Activated T-cell treated with anti-CD3 and anti-CD28 coated beads, Interleukin-2, amount 50 U/mL, for 4 hours (primary cell): ENCODE measurements at places on chromosomes 7 and 10. TPM values are rescaled to one million over a fixed set of nuclear protein-coding genes. Genes with fewer than 3 reads are reported as not detected.

GRCh38 chr7:70680743-70681468 lies 451.0 kb upstream of the GALNT17 start:
- DNase-seq = no peak

- DNase-seq = no peak
Observed at GRCh38 chr7:24392774-24393173, 108.8 kb downstream of the NPY start.

- DNase-seq = no peak
Observed at GRCh38 chr10:60351191-60351853, 38.4 kb downstream of the ANK3 start.

DNA sequence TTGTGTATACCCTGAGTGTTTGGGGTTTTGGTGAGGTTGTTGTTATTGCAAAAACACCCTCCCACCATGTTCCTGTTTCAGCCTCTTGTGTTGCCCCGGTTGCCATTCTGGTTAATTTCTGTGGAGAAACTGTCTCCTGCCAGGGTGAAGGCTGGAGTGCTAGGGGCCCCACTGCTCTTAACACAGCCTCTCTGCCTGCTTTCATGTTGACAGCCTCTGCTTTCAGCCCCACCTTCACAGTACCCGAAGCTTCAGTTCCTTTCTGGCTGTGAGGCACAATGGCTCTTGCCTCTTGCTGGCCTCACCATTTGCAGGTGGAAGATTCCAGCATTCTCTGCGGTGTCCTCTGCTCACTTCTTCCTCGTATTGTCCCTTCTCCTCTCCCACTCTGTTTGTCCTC lies 19.2 kb downstream of the SLC18A2 start:
- DNase-seq = no peak

DNA sequence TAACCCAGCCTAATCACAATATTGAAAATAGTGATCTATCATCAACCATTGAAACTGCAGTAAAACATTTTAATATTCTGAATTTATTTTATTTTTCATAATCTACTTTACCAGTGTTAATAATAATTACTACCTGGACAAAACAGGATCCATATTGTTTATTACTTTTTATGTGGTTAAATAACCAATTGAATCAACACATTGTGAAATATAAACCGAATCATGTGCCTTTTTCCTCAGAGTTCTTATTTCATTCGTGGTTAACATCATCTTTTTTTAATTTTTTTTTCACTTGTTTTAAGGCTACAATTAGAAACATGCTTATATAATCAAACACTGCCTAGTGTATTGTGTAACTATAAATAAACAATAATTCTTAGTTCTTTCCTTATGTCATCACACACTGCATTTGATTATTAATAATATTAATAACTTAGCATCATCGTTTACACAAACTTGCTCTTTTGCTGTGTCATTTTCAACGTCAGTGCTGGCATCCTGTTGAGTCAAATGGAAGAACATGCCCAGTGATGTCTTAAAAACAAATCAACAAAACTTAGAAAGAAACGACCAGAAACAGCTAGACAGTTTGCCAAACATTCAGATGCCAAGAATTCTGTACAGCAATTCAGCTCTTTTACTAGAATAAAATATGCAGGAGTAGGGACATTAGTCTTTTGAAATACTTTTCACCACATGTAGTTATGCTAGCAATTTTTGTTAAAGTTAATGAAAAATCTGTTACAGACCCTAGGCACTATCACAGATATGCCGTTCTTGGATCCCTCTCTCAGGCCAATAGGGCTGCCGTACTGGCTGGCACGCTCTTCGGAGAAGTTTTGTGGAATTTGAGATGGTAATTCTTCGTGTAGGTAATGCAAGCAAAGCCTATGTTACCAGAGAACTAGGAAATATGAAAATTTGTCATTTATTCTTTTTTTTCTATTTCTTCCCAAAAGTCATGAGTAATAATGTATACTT lies 330.4 kb upstream of the SEMA3A start:
- DNase-seq = no peak

- no peak for DNase-seq
Observed at GRCh38 chr10:125534515-125534914, 148.4 kb downstream of the TEX36 start.

DNA sequence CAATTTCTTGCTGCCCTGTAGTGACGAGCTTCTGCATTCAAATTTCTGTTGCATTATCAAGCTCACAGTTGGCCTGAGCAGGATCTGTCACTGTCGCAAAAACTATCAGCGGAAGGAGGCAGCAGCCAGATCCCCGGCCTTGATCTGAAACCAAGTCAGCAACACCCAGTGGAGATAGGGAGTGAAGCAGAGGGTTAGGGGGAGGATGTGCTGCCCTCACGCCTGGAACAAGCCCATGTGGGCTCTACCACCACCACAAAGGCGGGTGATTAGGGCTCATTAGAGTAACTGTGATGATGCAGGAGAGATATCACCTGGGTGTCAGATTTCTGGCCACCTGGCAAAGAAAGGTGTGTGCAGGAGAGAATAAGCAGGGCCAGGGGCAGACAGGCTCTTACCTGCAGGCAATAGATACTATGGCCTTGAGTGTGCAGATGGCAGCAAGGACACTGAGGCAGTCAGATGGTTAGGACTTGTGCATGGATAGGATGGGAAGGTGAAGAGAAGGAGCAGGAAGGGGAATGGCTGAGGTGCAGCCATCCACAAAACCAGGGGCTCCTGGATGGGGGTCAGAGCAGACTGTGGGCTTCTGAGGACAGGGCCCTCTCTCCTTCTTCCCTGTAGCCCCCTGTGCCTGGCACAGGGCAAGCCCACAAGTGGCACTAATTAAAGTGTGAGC lies 417.3 kb downstream of the RPS24 start:
- no peak for DNase-seq

DNA sequence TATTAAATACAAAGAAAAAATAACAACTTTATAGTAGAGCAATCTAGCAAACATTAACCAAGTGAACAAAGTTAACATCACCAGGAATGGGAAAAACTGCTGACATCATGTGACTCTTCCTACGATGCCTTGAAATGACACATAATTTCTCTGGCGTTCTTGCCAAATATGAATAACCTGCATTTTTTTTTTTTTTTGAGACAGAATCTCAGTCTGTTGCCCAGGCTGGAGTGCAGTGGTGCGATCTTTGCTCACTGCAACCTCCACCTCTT lies 126.5 kb upstream of the VKORC1L1 start:
- DNase-seq = no peak

DNA sequence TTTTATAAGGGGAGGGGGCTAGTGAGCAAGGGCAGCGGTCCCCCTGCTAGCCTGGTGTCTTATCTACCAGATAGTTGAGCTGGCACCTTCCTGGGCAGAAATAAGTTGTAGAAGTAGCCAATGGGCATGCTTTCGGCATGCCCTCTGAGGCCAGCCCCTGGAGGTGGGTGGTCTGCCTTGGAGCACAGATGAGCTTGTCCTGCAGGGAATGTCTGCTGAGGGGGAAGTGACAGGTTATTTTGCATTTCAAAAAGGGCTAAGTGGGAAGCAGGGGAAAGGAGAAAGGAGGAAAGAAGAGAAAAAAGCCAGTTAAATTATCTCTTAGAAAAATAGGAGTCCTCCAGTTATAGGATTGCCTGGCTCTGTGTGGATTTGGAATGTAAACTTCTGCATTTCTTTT lies 88.9 kb downstream of the GPR26 start:
- no peak for DNase-seq

- no peak for DNase-seq
Observed at GRCh38 chr10:80132299-80133139, at the start of gene PLAC9. TSS of gene PLAC9 (plus strand) at chr10:80132730. CDS start at chr10:80132763, 33 bp downstream.

DNA sequence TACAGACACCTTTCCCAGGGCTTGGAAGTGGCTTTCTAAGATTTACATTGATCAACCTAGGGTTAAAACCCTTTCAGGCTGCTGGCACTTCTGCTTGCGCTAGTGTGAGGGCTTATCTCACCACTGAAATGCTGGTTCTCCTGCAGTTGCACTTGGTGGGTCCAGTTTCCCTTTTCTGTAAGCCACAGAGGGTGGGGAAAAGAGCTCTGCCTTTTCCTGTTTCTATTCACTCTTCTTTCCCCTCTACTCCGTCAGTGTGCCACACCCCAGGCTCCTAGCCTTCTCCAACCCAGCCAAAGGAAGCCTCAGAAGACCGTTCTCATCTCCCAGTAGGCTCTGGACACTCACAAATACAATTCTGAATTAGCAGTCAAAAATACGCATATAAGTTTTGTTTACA lies 19.0 kb upstream of the CAPZA2 start:
- DNase-seq = no peak

DNA sequence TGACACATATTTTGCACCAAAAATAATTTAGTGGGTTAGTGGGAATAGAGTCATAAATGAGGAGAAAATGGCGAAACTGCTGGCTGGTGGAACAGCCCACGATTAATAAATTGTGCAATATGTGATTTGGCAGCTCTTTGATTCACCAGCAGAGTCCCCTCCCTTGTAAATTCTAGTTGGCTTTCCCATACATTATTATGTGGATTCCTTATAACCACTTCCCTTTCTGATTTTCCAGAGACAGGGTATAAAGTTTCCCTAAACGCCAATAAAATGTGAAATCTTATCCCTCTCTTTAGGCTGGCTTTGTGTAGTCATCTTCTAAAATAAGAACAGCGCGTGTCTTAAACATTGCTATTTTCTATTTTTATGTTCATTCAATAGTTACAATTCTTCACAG lies 149.4 kb upstream of the FERD3L start:
- DNase-seq = no peak

DNA sequence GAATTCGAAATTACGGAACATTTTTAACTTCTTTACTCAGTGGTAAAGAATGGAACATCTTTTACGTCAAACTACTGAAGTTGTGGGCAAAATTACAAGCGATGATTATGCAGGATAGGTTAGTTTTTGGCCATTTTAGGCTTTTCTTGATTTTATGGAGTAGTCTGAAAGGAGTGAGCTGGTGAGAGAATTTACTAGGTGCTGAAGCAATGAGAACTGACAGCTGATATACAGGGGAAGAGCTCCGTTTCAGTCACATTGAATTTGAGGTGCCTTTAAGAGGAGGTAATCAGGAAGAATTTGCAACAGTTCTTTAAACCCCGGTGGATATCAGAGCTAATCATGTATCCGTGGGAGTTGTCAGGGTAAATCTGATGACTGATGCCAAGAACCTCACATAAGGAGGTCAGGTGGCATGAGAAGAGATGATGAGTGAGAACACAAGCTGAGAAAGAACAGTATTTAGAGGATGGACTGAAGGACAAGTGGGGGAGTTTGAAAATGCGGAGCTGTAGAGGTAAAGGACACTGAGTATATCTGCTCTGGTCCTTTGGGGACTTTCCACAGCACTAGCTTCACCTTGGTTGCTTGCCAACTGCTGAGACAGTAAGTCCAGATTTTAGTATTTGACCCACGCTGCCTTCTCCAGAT lies 104.3 kb downstream of the AHR start:
- no peak for DNase-seq

- no peak for DNase-seq
Observed at GRCh38 chr10:32481606-32482005, 35.7 kb downstream of the CCDC7 start.

DNA sequence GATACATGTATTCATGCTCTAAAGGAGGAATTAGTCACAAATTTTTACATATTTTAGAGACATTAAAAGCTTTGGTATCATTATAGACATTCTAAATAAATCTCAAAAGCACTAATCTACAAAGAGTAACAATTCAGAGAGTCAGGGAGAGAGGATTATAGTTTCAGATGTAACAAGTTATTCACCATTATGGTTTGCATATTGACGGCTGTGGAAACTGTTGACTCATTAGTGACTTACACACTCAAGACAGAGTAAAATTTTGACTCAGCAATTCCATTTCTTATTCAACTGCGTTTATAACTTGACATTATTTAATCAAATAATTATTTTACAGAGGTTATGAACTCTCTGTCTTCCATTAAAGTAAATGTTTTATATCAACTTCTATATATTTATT lies 95.4 kb upstream of the SEMA3C start:
- DNase-seq = no peak

Gene PRF1
- 15.7 TPM for total RNA-seq

Gene CPA4
- 0.29 TPM for total RNA-seq

Gene AKR1B15
- not detected for total RNA-seq

Gene TMEM176B
- total RNA-seq = 0.58 TPM

Gene HK1
- total RNA-seq = 169 TPM

Gene CHRM2
- not detected for total RNA-seq

Gene EIF3B
- total RNA-seq = 483 TPM

Gene NEUROD6
- total RNA-seq = not detected

Gene BICC1
- total RNA-seq = not detected

Gene HSPA12A
- total RNA-seq = 0.15 TPM

Gene GTF2IRD1
- total RNA-seq = 1.6 TPM
